ENCODE measurements at places on chromosomes 11 and 22. TPM values are rescaled to one million over a fixed set of nuclear protein-coding genes. Genes with fewer than 3 reads are reported as not detected.
A peak's percentile ranks its signal among the peaks of the same experiment; 100 is the strongest.

DNA sequence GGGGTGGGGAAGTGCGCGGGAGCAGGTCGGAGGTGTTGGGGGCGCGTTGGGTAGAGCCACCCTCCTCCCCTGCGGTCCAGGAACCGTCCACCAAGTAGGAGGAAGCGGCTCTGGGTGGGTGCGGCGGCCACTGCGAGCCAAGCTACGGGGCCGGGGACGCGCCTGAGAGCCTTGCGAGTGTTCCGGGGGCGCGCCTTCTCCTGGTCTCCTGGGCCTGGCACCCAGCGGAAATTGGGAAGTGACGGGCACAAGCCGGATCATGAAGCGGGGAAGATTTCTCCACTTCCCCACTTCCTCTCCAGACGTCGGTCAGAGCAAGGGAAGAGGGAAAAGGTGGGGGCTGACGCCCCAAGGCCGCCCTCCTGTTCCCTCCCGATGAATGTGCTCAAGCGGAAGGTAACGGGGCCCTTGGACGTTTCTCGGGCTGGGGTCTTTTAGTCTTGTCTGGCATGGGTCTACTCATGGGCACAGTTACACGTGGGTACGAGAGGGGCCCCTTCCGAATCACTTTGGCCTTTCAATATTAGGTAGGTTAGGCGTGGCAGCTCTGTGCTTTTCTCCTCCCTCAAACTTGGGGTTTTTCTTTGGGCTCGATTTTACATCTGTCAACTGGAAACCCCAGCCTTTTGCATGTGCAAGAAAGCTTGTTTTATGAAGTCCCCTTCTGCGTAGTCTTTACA, 865 bp downstream of the RBM14 start:
- peak; percentile 86 for DNase-seq

GRCh38 chr11:129864811-129865210, 30.6 kb downstream of the NFRKB start:
- no peak for DNase-seq

- no peak for DNase-seq
Observed at GRCh38 chr22:47739291-47740015, 977.0 kb downstream of the TBC1D22A start.

DNA sequence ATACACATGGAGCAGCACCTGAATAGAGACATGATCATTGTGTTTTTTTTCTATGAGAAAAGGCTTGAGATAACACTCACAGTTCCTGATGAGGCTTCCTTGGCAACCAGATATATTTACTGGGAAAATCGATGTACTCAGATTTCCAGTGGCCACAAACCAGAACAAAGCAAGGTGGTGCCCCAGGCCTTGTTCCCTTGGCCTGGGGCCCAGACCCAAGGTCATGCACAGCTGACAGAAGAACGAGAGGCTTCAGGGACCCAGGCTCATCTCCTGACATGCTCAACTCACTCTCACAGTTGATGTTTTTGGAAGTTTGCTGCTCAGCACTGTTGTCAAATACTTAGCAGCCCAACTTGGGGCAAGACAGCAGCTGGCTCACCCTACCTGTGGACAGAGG, 281.8 kb downstream of the NTM start:
- DNase-seq: no peak

DNA sequence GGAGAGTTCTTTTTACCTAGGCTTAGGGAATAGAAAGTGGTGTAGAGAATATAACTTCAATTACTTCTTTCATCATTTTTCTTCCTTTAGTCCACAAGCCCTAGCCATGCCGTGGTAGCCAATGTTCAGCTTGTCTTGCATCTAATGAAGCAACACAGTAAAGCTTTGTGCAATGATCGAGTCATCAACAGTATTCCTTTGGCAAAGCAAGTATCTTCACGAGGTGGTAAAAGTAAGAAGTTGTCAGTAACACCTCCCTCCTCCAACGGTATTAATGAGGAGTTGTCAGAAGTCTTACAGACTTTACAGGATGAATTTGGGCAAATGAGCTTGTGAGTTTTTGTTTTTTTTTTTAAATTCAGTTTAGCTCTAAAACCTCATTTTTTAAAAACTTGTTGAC, 37.4 kb downstream of the CEP57 start:
- DNase-seq: no peak

CARD16 gene
- 10.9 TPM for total RNA-seq

GRCh38 chr11:96221244-96222070, 121.5 kb downstream of the MAML2 start:
- no peak for DNase-seq

DNA sequence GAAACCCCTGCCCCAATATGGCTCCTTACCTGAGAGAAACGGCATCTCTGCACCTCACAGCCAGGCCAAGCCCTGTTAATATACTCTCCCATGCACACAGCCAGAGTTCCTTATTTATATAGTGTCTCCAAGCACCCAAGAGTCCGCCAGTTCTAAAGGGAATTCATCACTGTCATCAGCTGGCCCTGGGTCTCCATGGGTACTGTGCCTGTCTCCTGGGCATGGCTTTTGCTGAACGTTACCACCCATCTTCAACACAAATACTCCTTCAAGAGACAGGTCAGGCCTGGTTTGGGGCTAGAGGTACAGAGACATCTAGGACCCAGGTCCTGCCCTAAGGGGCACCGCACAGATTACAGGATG, 1.6 kb upstream of the ATG16L2 start:
- no peak for DNase-seq

- no peak for DNase-seq
Observed at GRCh38 chr11:3906166-3906565, 50.7 kb downstream of the STIM1 start.

GRCh38 chr11:26573896-26574295, 1.8 kb upstream of the MUC15 start:
- DNase-seq: no peak

SCUBE2 gene
- total RNA-seq: 0.89 TPM

DNA sequence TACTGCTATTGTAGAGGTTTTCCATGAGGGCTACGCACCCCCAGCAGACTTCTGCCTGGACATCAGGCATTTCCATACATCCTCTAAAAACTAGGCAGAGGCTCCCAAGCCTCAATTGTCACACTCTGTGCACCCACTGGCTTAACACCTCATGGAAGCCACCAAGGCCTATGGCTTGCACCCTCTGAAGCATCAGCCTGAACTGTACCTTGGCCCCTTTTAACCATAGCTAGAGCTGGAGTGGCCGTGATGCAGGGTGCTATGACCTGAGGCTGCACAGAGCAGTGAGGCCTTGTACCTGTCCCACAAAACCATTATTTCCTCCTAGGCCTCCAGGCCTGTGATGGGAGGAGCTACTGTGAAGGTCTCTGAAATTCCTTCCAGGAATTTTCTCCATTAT, 33.9 kb downstream of the AAMDC start:
- no peak for DNase-seq

DNA sequence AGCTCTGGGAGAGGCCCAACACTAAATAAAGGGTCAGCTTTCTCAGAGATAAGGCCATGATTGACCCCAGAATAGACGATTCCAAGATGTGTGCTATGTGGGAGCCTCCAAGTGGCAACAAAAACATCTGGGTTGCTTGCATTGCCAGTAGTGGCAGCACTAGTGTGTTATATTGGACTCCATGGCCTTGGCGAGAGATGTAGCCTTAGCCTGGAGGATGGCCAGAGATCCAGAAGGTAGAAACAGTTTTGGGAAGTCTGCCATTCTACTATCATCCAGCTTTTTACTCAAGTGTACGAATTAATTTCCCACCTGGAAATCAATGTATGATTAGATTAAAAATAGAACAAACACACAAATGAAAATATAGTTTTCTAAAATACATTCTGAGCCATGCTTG, 3.0 kb downstream of the OR8D4 start:
- no peak for DNase-seq

DNA sequence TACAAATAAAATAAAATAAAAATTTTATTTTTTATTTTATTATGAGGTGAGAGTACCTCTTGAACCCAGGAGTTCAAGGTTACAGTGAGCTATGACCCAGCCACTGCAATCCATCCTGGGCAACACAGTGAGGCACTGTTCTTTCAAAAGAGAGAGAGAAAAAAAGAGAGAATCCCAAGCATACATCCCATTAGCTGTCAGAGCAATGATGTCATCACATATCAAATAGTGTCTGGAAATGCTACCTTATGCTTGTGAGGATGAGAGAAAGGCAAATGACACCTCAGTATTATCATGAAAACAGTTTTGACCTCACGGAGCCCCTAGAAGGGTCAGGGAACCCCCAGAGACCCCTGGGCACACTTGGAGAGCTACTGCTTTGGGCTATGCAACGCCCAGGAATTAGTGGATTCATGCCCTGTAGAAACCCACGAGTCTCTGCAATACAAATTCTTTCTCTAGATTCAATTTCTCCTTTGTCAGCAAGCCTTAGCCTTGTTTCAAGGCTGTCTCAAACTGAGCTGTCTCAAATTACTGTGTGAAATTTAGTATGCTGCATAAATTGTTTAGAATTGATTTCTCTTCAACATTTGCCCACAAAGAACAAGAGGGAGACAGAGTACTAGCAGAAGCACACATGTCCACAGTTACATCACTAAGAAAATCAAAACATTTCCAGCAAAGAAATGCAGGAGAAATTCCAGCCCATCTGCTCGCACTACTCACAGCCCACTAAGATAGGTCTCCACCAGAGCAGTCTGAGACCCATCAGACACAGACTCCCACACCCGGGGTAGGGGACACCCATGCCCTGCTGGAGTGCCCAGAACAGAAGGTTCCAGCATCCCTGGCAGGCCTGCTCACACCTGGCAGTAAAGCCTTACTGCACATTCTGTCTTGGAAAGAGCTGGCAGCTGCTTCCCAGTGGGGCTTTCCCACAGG, 18.1 kb downstream of the DGCR2 start:
- DNase-seq: no peak

PTPRCAP gene
- 2.0 TPM for total RNA-seq

- no peak for DNase-seq
Observed at GRCh38 chr11:75078233-75078632, 18.4 kb downstream of the OR2AT4 start.

GGTLC2 gene
- not detected for total RNA-seq

BARX2 gene
- not detected for total RNA-seq

GRCh38 chr11:96905143-96905542, 515.3 kb downstream of the JRKL start:
- DNase-seq: no peak

DNA sequence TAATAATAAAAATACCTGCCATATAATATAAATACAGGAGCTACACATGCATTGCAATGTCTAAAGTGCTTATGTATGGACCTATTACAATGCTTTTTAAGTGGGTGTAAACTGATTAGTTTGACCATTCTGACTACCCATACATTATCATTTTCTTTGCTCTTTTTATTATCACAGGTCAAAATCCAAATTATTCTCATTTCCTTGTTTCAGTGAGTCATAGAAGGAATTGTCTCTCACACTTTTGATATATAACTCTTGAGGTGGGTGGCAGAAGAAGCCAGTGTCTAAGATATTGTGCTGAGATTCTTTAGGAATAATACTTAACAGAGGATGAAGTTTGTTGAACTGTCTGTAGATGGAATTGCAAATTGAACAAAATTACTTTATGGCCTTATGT, 35.6 kb downstream of the GAS2 start:
- no peak for DNase-seq

PLXNB2 gene
- 81.7 TPM for total RNA-seq

OR8U1 gene
- total RNA-seq: not detected

PYGM gene
- total RNA-seq: 175 TPM

DNA sequence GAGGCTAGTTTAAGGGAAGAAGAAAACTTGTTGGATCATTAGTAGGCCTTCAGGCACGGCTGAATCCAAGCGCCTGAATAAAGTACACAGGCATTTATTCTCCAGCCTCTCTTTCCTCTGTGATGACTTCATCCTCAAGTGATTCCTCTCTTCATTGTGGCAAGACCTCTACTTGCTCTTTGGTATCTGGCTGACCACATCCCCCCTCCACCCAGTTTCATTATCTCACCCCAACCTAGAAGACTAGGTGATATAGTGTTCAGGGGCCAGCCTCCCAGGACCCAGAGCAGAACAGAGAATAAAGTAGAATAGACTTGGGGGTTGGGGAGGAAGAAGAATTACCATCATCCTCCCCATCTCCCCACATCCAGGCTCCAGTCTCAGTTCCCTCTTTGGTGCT, 189.3 kb downstream of the MIAT start:
- DNase-seq: no peak

DNA sequence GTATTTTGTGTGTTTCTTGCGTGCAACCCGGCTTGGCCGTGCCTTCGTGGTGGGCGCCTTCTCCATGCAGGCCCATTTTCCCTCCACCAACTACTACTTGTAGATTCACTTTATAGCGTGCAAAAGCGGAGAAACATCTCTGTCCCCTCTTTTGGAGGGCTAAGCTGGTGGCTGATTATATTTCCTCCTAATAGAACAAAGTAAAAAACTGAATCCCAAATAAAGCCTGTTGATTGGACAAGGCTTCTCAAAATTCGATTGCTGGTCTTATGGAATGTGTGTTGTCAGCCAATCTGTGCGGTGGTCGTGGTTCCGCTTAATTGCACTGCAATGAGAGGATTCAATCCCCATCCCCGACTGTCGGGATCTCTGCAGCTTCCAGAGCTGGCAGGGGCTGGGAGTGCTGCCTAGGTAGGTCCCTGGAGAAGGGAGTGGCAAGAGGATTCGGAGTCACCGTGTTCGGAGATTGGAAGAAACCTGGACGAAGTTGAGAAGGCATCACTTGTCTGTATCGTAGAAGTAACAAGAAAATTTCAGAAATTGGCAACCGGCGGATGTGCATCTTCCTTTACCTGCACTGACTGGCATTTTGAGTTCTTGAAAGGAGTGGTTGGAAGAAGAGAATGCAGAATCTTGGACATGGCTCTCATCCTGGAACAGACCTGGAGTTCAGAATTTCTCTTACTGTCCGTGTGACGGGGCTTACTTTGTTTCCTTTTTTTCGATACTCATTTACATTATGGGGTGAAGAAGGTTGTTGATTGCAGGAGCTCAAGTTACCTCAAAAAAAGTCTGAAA, 1.1 kb downstream of the HMGXB4 start:
- peak; percentile 30 for DNase-seq

DNA sequence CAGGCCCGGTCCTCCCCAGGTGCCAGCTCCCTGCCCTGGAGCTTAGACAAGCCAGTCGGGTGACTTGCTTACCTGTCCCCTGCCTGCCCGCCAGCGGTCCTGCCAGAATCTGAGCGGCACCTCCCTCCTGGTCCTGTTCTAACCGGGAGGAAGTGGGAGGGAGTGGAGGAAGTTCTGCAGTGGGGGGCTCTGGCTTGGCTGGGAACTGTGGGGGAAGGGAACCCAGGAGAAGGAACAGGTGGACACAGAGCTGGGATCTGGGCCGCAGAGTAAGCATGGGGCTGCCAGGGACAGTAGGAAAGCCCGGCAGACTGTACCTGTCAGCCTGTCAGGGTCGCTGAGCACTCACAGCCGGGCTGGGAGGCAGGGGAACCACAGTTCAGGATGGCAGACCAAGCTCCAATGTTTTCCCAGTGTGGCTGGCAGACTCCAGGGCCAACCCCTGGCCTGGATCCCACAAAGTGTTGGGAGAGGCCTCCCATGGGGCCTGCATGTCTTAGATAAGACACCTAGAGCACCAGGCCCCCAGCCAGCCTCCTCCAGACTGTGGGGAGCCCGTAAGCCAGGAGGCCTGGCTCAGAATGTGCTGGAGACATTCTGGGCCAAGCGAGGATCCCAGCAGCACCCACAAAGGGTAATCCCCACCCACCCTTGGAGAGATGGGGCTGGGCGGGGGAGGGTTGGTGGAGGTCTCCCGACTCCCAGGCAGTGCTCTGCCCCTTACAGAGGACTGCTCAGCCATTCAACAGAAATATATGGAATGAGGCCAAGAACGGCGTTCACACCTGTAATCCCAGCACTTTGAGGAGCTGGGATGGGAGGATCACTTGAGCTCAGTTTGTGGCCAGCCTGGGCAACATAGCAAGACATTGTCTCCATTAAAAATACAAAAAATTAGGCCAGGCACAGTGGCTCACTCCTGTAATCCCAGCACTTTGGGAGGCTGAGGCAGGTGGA, 2.3 kb downstream of the CYB5R3 start:
- peak; percentile 89 for DNase-seq

GRCh38 chr11:122803306-122803705, 35.0 kb upstream of the CRTAM start:
- DNase-seq: no peak
